ENCODE measurements at places on chromosomes 2 and 18.

DNA sequence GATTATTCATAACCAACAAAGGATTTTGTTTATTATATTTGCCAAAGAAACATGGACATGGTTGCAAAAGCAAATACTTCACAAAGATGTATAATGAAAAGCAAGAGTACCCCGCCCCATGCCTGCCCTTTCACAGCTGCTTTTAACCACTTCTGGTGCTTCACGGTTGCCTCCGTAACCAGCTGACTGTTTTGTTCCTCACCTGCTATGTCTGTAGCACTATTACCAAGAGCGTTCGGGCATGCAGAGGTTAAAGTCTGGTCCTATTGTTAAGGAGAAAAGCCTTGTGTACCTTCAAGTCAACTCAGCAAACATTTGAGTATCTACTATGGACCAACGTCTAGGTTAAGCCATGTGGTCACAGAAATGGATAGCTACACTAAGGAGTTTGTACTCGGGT lies 115.2 kb upstream of the FOSL2 start:
- DNase-seq = no peak

GRCh38 chr2:171166328-171166983 lies 5.8 kb upstream of the TLK1 start:
- no peak for DNase-seq

DNA sequence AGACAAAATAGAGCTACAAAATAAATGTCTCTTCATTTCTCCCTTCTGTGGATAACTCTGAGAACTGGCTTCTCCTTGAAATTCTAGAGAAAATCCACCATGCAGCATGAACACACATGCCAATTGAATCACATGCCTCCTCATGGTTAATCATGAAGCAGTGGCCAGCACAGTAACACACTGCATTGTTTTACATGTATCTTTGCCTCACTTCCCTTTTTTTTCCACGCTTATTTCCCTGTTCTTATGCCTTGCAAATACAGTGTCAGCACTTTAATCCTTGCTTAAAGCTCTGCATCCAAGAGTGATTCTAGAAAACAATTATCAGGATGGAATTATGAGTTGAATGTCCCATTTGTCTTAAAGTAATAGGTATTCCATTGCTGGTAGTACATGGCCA lies 50.3 kb upstream of the ZBTB7C start:
- no peak for DNase-seq

DNA sequence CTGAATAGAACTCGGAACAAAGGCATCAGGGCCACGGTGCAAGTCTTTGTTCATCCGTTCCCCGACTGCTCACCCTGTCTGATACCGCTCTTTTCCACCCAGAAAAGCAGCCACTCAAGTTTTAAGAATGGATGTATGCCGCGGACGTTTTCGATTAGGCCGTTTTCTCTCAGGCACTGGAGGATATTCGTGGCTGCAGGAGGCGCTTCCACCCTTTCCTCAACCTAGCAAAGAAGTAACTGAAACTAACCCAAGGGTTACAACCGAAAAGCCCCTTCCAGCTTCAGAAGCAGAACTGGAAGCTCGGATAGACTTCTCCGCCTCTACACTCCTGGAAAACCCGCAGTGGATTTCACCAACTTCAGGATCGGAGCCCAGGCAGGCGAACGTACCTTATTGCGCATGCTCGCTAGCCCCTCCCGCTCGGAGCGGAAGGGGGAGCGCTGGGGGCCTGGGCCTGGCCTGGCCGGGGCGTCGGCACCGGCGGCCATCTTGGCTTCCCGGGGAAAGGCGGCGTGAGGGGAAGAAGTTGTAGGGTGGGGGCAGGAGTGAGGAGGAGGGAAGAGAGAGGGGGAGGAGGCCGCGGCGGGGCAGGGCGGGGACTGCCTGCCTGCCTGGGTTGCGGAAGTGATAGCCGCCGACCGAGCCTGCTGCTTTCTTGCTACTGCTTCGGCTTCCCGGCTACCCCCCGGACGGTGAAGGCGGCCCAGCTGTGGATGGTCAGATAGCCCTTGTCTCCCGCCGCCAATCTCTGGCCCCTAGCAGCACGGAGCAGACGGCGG lies at the start of gene ACTR3:
Gene ACTR3, plus strand, starts transcription at position 619 of the 782 bp plus-strand sequence. CDS start 191 bp downstream, outside the sequence.
- DNase-seq = peak; percentile 100

DNA sequence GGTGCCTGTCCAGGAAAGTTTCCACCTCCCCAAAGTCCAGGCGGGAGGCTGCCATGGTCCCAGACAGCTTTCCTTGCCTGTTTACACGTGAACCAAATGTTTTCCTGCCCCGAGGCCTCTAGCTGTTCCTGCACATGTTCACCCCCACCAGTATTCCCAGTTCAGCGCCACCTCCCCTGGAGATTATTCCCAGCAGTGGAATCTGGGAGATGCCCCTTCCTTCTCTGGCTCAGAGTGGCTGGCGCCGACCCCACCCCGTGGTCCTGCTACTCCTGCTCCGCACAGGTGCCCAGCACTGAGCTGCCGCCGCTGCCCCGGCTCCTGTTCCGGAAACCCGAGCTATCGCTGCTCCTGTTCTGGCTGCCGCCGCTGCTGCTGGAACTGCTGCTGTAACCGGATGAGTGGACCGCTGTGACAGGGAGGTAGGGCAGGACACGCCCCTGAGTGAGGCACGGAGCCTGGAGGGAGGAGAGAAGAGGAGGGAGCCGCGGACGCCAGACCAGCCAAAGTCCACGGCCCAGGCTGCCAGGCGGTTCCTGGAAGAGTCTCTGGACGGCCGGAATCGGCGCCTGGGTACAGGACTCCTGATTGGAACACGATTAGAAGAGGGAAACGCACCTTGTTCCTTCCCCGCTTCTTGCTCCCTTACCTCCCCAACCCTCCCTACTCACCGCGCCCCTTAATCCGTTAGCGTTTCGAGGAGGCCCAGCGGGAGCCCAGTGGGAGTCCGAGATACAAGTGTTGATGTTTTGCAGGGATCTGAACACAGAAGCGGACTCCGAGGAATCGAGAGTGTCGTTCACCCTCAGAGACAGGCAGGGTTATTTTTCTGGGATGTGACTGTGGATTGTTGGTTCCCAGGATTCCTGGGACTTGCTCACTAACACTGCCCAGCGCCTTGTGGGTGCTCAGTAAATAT lies at the start of gene PDE11A:
Gene PDE11A, minus strand, starts transcription at position 395 of the 919 bp plus-strand sequence. Its CDS starts 340 bp downstream, at position 55.
- peak; percentile 89 for DNase-seq

DNA sequence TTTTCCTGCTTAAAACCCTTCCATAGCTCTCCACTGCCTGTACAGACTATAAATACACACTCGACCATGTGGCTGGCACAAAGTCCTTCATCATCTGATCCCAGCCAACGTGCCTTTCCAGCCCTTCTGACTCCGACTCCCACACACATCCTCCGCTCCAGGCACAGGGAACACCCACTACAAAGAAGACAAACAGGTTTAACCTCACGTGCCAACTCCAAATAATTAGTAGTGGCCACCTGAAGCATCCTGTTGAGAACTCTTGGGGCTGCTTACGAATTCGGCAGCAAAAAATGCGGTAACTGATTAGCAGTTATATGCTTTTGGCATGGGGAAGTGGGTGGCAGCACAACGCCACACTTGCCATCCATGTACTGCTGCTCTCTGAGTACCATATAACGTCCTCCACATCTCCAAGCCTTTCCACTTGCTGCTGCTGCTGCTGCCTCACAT lies 12.1 kb downstream of the SPIRE1 start:
- DNase-seq = no peak

GRCh38 chr18:53739700-53740099 lies 484.8 kb downstream of the MBD2 start:
- no peak for DNase-seq

GRCh38 chr18:63470751-63471150 lies 6.0 kb upstream of the SERPINB5 start:
- DNase-seq = no peak

GRCh38 chr2:39487398-39488250 lies 50.5 kb upstream of the MAP4K3 start:
- DNase-seq = no peak

DNA sequence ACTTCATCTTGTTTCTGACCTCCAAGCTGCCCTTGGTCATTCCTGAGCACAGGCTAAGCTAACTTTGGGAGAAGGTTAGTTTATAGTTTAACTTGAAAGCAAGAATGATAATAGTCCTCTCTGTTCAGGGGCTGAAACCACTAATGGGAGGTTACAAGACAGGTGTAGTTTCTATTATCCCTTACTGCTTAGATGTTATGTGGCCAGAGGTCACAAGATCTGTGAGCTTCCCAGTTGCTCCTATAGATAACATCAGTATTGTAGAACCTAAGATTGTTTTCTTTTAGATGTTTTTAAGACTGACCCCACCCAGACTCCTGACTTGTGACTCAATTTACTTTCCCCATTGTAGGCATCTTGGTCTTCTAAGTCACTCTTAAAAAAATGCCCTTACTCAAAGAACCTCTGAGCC lies 94.8 kb upstream of the LPIN2 start:
- peak; percentile 37 for DNase-seq

DNA sequence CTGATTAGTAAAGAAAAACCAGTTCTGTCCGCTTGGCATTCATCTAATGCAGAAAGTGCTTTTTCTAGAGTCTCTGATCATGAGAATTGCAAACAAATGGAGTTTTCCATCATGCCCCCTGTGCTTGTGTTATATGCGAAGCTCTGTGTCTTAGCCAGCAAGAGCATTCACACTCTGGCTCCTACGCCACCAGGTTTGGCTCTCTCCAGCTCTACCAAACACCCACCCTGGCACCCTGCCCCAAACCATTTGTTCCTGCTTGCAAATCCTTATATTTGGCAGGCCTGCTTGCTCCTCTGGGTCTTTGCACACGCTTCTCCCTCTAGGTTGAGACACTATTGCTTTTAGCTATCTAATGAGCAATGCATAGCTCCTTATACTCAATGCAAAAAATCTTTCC lies 204.1 kb upstream of the CYRIA start:
- no peak for DNase-seq

DNA sequence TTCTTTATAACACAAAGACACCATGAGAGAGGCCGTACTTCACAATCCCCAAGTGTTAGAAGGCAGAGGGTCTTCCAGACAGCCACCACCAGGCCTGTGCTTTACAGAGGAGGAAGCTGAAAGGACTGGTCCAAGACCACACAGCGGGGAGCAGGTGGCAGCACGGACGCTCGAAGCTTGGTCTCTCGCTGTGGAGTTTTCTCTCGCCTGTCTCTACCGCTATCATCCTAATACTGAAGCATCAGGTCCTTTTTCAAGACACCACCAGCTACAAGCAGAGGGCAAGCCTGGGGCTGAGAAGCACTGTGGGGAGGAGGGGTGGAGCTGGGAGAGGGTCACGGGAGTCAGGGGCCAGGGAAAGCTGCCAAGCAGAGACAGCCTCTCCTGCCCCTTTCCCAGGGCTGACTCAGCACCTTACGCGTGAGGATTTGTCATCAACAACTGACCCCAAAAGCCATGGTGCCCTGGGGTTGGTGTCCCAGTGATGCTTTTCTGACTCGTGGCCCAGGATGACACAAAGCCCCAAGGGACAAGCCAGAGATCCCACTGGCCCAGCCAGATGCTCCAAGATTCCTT lies 31.9 kb upstream of the FOSL2 start:
- peak; percentile 93 for DNase-seq

- no peak for DNase-seq
Measured at GRCh38 chr18:30712383-30712782, 330.2 kb downstream of the DSC3 start.

DNA sequence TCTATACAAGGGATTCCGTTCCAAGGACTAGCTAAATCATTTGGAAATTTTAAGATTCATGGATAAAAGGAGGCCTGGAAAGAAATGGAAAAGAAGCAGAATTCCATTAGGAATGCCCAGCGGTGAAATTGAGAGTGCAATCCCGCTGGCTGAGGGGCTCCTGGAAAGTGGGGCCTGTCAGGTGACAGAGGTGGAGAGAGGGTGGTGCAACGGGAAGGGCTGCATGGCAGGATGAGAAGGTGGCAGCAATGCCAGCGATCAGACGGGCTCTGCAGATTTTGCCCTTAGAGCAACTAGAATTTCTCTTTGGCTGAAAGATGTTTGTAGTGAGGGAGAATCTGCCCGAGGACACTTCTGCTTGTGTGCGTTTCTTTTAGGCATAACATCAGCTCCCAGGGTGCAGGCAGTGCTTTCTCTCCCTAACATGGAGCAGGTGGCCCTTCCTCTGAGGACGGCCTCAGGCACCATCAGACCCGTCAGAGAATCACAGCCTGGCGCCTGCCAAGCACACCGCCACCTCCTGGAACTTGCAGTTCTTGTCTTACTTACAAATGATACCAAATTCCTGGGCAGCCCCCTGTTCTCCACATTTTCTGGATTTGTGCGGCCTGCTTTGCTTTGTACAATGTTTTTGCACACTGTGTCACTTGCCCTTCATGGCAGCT lies 261.6 kb downstream of the NDUFA10 start:
- no peak for DNase-seq

- no peak for DNase-seq
Measured at GRCh38 chr2:960061-960736, 9.6 kb downstream of the SNTG2 start.

- DNase-seq = peak; percentile 18
Measured at GRCh38 chr2:53490659-53491058, 276.9 kb upstream of the CHAC2 start.

- no peak for DNase-seq
Measured at GRCh38 chr2:144515099-144515695, 4.7 kb downstream of the ZEB2 start.

GRCh38 chr2:237178396-237178795 lies 92.7 kb downstream of the COPS8 start:
- no peak for DNase-seq

GRCh38 chr18:3706279-3707097 lies 256.5 kb downstream of the TGIF1 start:
- no peak for DNase-seq

All from Caki2 (cell line).